ENCODE measurements at places on chromosomes 5 and 9.

DNA sequence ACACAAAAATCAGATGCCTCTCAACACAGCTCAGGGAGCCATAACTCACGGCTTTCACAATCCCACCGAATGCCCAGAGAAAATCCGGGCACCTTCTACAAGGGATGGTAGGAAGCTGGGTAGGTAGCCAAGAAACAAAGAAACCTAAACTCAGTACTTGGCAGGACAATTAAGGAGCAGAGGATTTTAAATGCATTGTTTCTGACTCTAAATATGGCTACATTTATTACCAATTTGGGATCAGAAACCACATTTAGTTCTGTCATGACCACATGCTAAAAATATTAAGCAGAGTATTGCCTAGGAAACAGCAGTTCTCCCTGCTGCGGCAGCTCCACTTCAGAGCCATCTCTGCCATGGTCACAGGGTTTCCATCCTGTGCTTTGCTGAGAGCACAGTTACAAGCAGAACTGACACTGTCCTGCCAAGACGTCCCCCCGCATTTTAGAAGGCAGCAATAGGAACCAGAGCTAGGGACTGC lies 57.5 kb downstream of the SIL1 start:
- DNase-seq = no peak

DNA sequence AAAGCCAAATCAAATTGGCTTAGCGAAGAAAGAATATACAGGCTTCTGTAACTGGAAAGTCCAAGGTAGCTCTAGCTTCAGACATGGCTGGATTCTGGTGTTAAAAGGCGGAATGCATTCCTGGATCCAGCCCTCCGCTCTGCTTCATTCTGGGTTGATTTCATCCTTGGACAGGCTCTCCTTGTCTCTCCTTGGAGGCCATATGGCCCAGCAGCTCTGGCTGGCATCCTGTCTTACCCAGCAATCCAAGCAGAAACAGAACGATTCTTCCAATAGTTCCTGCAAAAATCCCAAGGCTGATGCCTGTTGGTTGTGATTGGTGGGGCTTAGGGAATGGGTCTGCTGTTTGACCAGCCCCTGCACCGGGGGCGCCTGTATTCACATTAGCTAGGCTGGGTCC lies 37.0 kb upstream of the SAP30L start:
- no peak for DNase-seq

DNA sequence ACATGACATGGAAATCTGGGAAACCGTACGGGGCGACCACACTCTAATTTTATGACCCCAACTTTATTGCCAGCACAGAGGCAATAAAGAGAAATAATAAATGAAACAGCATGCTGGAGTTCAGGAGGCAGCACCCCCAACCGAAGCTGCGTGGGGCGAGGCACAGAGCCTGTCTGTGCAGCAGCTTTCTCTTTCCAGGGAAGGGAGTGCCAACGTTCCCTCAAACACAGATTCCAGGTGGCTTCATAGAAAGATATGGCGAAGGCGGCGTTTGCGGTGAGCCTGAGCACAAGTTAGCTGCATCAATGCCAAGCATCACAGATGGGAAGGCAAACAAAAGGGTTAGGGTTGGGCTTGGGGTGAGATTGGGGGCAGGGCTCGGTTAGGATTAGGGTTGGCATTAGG lies 114.8 kb downstream of the HSD17B3 start:
- peak; percentile 64 for DNase-seq

DNA sequence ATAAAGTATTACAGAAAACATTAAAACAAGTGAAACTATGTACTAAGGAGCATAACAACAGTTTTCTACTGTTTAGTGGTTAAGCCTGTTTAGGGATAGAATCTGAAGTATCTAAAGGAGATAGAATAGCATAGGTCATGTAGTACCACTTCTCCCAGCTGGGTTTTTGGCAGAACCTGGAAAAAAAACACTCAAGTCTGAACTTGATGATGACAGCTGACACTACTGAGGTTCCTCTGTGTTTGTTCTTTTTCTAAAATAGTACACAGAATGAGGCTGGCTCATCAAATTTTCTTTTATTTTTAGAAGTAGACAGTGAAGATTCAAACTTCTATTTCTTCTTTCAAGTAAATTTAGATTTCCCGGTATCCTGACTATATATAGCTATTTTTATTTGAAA lies 203.8 kb upstream of the ACO1 start:
- no peak for DNase-seq

DNA sequence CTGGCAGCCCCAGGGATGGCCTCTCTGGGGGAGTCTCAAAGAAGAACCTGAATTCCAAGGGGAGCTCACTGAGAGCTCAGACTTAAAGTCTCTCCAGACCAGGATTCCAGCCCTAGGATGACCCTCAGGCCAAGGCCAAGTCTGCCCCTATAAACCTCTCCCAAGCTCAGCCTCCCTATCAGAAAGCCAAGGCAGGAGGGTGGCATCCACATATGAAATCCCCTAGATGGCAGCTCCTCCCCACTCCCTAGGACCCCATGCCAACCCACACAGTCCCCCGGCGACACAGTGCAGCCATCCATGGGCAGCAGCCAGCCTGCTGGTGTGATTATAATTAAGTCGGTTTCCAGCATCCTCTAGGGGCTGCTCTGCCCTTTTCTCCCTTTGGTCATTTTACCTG lies 269.9 kb downstream of the CDK5RAP2 start:
- DNase-seq = no peak
